ENCODE measurements at places on chromosomes 16 and 17.

DNA sequence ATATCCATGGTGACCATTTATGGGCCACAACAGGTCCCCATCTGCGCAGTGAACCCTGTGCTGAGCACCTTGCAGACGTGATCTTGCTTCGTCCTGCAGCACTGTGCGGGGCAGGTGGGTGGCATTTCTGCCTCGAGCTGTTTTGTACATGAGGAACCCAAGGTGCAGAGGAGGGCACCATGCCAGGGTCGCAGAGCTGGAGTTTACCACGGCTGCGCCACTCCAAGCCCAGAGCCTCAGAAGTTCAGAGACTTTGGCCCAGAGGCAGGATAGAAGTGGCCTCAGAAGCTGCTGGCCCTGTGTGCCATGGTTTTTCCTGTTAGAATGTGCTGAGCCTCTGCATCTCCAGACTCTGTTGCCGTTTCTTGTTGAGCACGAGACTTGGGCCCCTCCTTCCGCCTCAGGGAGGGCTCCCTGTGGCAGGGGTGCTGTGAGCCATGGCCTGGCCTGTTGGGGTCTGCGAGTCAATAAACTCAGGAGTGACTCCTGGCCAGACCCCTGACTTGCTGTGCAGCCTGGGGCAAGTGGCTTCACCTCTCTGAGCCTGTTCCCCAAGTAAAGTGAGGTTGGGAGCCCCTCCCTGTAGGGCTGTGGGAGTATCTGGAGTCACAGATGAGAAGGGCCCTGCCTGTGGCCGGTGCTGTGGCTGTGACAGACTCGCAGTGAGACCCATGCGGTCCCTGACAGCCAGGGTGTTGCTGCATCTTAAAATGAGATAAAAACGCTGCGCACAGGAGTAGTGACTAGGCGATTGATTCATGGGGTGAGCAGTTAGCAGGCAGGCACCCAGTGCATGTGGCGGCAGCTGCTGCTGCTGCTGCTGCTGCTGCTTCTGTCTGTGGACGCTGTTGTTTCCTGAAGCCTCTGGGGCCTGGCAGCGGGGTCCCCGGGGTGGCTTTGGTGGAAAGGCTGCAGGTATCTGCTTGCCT, 11.8 kb downstream of the MAP2K3 start:
- DNase-seq: no peak

DNA sequence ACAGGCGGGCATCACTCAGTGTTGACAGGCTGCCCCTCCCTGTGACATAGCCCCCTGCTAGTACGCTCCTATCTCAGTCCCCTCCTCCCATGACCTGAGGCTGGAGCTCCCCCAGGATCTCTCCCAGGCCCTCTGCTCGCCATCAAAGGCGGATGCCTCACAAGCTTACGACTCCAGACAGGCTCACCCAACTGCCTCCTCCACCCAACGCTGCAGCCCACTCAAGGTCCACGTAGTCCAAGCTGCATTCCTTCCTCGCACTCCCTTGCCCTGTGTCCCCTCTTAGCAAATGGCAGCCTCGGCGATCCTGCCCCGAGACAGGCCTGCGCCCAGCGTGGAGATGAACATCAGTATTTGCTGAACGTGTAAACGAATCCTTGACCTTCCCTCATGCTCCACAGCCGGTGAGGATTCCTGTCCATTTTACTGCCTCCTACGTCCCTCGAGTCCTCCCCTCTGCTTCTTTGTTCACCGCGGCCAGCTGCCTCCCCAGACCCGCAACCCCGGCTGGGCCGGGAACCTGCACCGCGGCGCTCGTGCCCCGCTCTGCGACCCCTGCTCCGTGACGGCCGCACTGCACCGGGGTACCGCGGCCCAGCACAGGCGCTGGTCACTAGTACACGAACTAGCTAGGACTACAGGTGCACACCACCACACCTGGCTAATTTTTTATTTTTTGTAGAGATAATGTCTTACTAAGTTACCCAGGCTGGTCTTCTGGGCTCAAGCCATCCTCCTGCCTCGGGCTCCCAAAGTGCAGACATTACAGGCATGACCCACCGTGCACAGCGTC, 838 bp upstream of the TMEM97 start:
- no peak for DNase-seq

DNA sequence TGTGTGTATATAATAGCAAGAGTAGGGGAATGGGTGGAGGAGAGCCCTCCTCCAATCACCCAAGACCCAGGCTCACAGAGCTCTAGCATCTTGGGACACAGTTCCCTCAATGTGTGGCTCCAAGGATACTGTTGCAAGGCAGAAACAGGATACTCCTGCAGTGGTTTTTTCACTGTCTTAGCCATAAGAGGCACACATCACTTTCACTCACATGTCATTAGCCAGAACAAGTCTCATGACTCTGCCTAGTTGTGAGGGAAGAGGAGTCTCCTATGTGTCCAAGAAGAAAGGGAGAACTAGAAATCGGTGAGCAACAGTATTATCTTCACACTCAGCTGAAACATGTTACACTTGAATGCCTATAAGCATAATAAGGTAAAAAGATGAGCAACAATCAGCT, 11.1 kb upstream of the NUDT7 start:
- no peak for DNase-seq

DNA sequence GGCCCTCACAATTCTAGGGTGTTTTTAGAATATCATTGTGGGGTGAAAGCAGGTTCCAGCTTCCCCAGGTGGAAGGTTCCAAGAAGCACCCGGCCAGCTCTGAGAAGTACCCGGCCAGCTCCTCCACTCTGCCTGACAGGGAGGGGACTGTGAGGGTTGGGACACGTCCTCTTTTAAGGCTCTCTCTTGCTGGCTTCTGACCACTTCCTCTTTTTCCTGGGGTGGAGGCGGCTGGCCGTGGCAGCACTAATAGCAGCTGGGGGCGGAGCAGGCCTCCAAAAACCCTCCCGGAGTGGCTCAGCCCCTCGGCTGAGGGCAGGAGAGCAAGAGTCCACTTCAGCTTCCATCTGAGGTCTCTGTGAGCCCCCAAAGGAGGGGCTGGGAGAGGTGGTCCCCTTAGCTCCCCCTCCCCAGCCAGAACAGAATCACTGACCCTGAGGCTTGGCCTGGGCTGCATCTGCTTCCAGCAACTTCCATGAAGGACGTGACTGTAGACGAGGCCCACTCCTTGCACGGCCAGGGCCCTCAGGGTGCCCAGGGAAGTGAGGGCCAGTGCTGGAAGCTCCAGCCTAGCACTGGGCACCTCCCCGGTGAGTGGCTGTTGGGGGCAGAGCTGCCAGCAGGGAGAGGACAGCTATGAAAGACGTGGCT, 26.7 kb upstream of the PLCG2 start:
- no peak for DNase-seq

DNA sequence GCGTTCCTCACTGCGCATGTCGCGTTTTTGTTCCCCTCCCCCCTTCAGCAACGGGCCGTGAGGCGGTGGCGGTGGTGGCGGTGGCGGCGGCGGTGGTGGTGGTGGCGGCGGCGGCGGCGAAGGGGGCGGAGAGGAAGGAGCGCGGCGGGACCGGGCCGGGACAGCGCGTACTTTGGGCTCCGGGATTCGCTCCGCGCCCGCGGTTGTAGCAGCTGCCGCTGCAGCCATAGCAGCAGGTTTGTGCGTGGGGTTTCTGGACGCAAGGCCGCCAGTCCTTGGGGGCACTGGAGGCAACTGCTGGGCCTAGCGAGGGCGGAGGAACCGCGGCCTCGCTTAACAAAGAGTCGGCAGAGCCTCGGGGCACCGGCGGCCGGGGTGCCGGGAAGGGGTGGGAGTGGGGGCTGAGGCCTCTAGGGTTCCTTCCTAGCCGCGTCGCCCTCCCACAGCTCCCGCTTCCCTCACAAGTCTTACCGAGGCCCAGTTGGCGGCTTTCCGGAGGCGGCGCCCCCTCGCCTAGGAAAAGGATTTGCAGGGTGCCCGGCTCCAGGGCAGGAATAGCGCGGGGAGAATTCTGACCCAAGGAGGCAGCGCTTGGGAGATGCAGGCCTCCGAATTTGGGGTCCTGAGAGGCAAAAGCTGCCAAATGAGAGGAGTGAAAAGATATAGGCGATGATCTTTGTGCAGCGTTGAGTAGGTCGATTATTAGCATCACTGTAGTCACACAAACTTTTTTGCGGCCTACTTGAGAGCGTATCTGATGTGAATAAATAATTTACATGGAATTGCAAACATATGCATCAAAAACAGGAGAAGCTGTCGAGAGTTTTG, at the start of gene DDX42:
DDX42 (plus strand) TSS at position 30 of the 828 bp plus-strand sequence. CDS start 12,880 bp downstream, outside the sequence.
- peak; percentile 33 for DNase-seq

DNA sequence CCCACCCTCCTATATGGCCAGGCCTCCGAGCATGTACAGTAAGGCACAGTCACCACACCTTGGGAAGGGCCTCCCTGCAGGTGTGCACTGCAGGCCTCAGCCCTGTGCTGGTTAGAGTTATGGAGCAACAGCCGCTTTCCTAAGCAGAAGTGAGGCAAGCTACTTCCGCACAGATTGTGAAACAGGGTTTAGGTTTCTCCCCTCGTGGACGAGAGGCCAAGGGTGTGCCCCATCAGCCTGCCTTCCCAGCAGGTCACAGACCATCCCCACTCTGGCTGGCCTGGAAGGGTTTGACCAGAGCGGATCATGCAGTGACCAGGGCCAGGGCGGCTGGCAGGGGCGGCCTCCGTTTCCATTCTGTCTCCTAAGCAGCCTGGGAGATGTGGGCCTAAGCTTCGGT, 4.7 kb downstream of the MSRB1 start:
- DNase-seq: no peak

DNA sequence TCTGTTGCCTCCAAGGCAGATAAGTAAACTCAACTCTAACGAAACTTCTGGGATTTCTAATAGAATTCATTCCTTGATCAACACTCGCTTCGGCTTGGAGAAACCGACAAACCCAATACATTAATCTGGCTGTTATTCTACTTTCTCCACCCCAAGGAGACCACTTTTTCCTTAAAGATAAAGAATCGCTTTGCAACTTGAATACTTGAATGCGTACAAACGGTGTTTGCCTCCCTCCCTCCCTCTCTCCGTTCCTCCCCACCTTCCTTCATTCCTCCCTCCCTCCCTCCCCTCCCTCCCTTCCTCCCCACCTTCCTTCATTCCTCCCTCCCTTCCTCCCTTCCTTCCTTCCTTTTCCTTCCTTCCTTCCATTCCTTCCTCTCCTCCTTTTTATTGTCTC, 432.6 kb downstream of the HAPSTR1 start:
- DNase-seq: no peak

- no peak for DNase-seq
Measured at GRCh38 chr17:69535016-69535570, 120.6 kb downstream of the MAP2K6 start.

DNA sequence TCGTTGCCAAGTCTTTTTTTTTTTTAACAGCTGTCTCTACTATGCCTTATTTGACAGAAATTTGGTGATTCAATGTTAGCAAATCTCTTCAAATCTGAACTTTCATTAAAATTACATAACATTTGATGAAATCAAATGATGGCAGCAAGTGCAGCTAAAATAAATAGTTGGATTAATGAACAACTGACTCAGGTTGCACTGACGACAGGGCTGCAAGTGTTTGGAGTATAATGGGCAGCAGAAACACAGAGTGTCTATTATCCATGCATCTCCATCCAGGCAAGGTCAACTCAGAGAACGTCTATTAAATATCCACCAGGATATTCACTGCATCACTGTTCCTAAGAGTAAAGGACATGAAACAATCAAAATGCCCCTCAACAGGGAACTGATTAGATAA, 109.8 kb downstream of the SLC39A11 start:
- no peak for DNase-seq

- no peak for DNase-seq
Measured at GRCh38 chr17:14474591-14474990, 173.7 kb downstream of the HS3ST3B1 start.

DNA sequence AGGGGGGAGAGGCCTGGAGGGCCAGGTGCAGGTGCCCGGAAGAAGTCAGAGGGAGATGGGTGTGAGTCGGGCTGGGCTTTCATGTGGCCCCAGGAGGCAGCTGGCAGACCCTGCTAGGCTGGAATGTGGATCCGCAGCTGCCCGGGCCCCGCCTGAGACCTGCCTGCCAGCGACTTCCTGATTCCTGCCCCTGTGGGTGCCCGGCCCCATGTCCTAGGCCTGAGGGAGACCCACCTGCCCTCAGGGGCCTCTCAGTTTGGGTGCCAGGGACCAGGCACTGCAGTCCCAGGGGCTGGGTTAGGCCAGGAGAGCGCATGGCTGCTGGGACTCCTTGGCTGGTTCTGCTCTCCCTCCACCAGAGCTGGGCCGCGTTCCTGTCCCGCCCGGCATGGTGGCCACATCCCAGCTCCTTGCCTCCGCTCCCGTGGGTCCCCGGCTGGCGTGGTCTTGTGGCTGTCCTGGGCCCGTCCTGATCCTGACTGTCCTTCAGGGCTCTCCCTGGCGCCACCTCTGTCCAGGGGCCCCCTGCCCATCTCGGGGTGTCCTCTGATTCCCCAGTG, 22.1 kb upstream of the SPNS2 start:
- no peak for DNase-seq

- no peak for DNase-seq
Measured at GRCh38 chr16:27817038-27817437, 246.5 kb downstream of the GSG1L start.

GRCh38 chr16:13036600-13036999, 135.2 kb downstream of the SHISA9 start:
- no peak for DNase-seq

DNA sequence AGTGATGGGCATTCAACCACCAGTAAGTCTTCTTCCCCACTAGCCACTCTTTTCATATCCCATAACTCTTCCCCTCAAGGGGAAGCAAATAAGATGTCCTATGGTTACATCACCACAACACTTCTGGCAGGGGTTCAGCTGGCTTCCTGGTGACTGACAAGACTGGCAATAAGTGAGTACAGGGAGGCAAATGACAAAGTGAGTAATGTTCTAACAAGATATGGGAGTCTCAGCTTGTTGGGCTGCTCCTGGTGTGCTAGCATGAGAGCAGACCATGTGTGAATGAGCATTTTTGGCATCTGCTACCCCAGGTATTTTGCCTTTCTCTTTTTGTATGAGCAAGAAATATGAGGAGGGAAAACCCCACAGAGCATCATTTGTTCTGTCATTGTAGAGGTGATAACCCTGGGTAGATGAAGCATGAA, 9.9 kb downstream of the TMIGD1 start:
- DNase-seq: no peak

DNA sequence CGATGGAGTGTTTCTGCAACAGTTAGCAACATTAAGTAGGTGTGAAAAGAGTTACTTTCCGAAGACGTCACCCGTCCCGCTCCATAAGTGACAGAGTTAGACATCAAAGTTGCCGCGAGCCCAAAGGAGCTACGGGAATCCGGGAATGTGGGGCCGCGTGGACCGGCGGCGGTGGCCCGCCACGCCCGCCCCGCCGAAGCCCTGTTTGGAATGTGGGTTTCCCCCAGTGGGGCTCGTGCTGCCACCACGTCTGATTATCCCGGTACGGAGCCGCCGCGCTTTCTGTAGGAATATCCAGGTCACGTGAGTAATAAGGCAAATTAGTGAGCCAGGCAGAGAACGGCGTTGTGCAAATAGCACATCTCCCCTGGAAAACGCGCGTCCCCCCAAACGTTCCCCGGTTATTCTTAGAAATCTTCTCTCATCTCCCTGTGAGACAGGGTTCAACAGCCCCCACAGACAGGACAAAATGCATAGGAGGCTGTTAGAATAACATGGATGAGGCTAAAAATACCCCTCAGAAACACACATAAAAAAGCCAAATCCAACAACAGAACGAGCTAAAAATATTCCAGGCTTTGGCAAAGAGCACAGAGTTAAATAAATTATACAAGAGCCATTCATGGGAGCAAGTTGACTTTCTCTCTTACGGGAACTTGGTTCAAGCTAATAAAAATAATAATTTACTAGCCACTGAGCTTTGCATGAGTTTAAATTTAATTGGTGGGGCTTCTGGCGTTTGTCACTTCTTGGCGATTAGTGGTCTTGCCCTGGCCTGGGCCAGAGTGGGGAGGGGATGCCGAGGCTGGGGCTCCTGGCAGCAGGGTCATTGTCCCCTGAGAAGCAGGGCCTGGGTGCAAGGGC, 8.6 kb downstream of the BAHCC1 start:
- DNase-seq: no peak

GRCh38 chr17:13421581-13422130, 180.1 kb downstream of the HS3ST3A1 start:
- DNase-seq: no peak

GRCh38 chr17:27237890-27238289, 56.0 kb upstream of the WSB1 start:
- no peak for DNase-seq

Data from brain pericyte (primary cell).